M059J (cell line): ENCODE measurements at places on chromosomes 13 and 19. TPM values are rescaled to one million over a fixed set of nuclear protein-coding genes. Genes with fewer than 3 reads are reported as not detected.

DNA sequence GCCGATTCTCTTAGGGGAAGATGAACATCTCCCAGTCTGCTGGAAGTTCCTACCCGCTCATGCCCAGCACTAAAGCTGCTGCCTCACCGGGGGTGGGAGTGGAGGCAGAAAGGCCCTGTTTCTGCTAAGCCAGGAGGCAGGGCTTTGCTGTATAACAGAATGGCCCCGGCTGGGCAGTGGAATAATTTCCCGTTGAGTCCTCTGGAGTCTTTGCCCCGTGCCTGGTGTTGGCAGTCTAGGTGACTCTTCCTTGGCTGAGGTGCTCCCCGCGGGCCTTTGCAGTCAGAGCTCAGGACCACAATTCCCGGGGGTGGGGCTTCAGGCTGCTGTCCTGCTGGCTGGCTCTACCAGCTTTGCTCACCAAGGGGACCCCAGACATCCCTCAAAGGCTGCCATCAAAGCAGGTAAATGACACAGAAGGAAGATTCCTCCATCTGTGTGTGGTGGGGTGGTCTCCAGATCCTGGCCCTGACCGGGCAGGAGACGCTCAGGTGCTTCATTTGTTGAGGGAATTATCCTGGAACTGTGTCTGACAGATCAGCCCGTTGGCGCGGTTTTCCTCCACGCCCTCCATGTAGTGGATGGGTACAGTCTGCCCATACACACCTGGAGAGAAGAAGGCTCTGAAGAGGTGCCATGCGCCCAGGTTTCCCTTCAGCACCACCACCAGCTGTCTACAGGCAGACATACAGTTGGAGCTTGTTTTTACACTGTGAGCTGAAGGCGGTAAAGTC, 209.9 kb downstream of the TEX29 start:
- no peak for DNase-seq

GRCh38 chr19:39826311-39826945, 7.5 kb downstream of the DYRK1B start:
- no peak for DNase-seq

DNA sequence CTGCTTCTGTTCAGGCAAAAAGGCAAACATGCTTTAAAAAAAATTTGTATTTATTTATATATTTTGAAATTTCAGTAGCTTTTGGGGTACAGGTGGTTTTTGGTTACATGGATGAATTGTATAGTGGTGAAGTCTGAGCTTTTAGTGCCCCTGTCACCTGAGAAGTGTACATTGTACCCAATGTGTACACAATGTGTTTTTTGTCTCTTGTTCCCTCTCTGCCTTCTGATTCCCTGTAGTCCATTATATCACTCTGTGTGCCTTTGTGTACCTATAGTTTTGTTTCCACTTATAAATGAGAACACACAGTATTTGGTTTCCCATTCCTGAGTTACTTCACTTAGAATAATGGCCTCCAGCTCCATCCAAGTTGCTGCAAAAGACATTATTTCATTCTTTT, 77.4 kb downstream of the PDS5B start:
- DNase-seq, result no peak

Gene NCAN
- total RNA-seq, result not detected in 2 replicates

GRCh38 chr13:33381906-33382305, 96.4 kb upstream of the STARD13 start:
- DNase-seq, result no peak

Gene PBX4
- 0.54 and 0.94 TPM in 2 replicates for total RNA-seq

GRCh38 chr19:33621065-33621785, 528 bp upstream of the CHST8 start:
- DNase-seq, result no peak

GRCh38 chr19:30115947-30116346, 173.9 kb downstream of the URI1 start:
- no peak for DNase-seq

Gene PEAK3
- total RNA-seq, result not detected in 2 replicates

Gene GPR183
- total RNA-seq, result 0.12 and 0.74 TPM in 2 replicates

Gene RGCC
- total RNA-seq, result 2.3 and 4.1 TPM in 2 replicates

DNA sequence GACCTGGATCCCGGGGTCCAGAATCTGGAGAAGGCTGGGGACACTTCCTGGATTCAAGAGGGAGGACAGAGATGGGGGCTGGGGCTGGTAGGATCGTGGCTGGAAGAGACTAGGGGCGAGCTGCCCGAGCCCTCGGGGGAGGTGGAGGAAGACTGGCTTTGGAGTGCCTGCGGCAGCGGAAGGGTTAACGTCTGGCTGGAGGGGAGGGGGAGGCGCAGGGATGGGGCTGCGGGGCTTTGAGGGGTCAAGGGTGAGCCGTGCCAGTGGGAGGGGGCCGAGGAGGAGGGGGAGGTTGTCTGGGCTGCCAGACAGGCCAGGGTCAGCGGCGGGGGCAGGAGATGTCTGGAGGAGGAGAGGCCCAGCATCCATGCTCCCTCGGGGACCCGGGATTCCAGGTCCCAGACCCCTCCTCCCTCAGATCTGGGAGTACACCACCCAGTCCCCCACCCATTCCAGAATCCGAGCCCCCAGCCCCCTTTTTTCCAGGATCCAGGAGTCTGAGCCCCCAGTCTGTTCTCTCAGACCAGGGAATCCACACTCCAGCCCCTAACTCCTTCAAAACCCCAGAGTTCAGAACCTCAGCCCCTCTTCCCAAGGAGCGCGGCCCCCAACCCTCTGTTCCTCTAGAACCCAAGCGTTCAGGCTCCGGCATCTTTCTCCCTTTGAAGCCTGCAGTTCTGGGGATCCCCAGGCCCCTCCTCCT, 3.2 kb upstream of the SPACA6 start:
- peak; percentile 40 for DNase-seq

DNA sequence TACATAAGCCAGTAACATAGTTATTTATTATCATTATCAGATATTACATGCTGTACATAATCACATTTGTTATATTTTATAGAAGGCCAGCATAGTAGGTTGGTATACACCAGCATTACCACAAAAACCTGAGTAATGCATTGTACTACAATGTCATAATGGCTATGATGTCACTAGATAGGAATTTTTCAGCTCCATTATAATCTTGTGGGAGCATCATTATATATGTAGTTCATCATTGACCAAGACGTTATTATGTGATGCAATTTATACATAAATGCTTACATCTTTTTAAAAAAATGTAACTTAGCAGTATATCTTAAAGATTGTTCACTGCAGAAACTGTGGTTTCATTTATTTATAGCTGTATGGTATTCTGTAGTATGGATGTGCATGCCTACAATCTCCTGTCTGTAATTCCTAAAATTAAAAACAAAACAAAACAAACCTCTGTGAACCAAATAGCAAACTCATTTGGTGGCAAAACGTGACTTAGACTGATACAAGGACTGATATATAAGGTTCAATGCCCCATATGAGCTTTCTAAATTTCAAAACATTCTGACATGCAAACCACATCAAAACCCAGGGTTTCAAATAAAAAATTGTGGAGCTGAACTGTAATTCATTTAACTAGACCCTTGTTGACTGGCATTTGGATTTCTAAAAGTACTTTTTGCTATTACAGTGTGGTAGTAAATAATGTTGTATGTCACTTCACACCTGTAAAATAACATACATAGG, 250.9 kb downstream of the DLEU7 start:
- peak; percentile 81 for DNase-seq

Gene AMH
- total RNA-seq, result 1.5 and 2.9 TPM in 2 replicates

Gene ZFP36
- 6.0 and 10.8 TPM in 2 replicates for total RNA-seq

DNA sequence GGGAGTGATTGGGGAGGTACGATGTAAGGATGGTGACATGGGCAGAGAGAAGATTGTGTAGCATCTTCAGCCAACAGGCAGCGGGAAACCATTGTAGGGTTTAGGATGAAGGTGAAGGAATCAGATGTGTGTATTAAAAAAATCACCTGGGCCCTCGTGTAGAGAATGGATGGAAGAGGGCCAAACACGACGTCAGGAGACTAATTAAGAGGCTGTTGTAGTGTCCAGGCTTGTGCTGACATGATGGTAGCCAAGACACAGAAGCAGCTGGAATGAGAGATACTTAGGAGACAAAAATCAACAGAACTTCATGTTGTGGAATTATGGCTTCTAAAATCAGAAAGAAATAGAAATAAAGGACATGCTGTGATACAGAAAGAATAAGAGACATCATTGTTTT, 41.2 kb upstream of the ARGLU1 start:
- DNase-seq, result no peak

DNA sequence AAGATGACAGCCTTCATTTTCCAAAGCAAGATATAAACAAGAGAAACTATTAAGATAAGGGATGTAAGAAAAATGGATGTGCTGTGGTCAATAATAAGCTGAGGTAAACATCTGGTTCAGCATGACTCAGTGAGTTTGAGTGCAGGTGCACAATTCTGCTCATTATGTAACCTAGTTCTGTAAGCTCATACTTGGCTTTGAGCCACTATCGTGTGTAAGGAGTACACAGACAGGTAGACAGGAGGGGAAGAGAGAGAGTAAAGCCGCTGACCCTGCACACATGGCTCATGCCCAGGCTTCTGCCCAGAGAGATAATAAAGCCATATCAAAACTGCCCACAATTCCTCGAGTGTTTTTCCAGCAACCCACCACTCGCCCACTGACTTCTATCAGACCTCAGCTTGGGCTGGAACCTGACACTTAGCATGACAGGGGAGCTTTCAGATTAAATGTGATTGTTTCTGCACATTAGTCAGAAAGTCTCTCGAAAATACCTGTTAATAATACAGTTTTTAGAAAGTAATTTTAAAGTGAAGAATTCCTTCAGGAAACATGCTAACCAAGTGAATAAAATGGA, 51.7 kb downstream of the ZNF91 start:
- no peak for DNase-seq

Gene LYPD3
- 0.27 and 0.34 TPM in 2 replicates for total RNA-seq

Gene ZIK1
- total RNA-seq, result 10.3 and 12.3 TPM in 2 replicates

Gene COX7A1
- not detected in 2 replicates for total RNA-seq

Gene TNFRSF19
- total RNA-seq, result 54.8 and 55.5 TPM in 2 replicates

DNA sequence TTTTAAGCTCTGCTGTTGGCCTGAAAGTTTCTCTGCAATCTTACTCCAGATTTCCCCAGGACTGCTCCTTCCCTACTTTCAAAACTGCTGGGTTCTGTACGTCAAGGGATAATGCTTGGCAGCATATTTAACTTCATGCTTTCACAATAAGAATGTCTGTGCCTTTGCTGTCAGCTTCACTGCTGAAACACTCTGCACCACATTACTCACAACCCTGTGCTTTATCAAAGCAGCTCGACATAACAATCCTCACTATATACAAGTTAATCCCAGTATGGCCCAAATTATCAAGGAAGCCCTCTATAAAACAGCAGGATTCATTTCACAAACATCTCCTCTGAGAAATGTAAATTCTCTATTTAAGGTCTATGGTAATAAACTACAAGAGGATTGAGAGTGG, 17.5 kb downstream of the LATS2 start:
- DNase-seq, result peak; percentile 29

Gene SLAIN1
- total RNA-seq, result 0.42 TPM in 1 of 2 replicates, not detected in the other

Gene KISS1R
- total RNA-seq, result not detected in 2 replicates

Gene CRLF1
- 0.49 and 0.57 TPM in 2 replicates for total RNA-seq

Gene UNC13A
- 0.05 TPM in 1 of 2 replicates, not detected in the other for total RNA-seq

DNA sequence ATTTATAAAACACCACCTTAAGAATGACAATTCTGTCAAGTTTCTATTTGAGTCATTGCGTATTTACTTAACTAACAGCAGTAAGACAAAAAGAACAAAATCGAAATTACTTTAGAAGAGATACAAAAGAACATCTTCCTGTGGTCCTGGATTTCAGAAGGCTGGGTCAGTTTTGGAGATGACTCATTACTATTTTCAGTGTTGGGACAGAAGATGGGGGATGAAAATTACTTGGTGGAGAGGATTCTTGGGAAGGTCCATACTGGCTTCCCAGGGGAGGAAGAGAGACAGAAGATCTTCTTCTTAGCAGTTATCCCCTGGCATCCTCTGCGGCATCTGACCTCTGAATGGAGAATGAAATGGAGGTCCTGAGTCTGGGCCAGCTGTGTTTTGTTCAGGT, 33.5 kb upstream of the CSNK1A1L start:
- no peak for DNase-seq

Gene KANK3
- 0.74 TPM in 1 of 2 replicates, not detected in the other for total RNA-seq
